ENCODE measurements at places on chromosomes 12 and 14.

DNA sequence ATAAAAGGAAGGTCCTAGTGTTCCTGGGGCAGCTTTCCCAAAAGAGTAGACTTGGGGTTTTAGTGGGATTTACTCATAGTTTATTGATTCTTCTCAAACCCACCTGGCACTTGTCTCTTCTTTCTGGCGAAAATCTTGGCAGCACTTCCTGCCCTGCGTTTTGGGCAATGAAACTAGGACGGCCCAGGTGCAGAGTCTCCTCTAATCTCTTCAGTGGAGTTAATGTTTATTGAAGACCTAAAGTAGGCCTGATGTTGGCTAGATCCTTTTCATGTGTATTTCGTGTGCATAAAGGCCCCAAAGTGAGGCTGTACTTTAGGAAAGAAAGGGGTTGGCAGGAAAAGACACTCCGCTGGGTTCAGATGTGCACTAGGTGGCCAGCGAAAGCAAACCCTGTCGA, 5.1 kb downstream of the WNT5B start:
- no peak for DNase-seq

GRCh38 chr14:68418174-68419118, 374.4 kb downstream of the ZFP36L1 start:
- no peak for DNase-seq

DNA sequence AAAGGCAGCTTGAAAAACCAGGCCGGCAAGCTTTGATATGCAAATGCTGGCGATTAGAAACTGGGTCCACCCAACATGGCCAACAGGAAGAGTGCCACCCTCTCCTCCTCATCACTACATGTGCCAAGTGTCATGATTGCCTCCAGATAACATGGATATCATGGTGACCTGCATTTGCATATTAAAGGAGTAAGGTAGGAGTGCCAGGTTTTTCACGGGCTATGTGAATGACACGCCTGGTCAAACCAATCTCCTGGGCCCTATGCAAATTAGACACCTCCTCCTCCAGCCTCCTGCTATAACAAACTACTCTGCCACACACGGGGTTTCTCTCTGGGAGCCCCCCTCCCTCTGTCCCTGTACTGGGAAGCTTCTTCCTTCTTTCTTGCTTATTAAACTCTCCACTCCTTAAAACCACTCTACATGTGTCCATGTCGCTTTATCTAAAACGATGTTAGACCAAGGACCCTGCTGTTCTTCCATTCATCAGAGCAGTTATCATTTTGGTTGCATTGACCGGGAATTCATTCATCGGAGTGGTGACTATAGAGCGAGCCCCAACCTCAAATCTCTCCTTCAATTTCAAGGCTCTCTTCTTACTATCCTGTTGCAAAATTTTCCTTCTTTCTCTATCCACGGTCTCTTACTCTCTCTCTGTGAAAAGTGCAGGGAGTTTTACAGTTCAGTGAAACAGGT, 27.5 kb downstream of the APOBEC1 start:
- no peak for DNase-seq

GRCh38 chr14:25041898-25042297, 8.0 kb downstream of the STXBP6 start:
- DNase-seq = no peak

DNA sequence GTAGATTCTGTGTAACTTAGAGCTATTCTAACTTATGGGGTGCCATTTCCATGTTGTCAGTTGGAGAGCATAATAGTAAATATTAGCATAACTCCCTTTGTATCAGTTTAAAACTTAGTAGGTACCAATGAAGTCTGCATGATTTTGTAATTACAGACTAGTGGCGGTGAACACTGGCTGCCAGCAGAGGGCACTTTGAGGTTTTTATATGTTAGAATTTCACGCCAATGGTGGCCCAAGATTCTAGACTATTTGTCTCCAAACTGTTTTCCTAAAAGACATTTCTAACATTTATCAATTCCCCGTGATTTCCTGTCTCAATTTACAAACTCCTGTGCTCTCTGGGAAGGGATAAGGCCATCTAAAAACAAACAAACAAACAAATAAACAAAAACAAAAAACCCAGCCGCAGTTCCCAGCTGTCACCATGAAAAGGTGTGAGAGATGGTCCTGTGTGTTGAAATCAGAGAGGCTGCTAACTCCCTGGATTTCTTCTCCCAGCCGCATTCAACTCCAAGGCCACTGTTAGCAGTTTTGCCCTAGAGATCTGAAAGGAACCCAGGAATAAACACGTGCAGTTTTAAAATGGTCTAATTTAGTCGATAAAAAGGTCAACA, 57.6 kb downstream of the BRMS1L start:
- DNase-seq = peak; percentile 2

- no peak for DNase-seq
These were observed 5.4 kb downstream of the TMBIM4 start for GRCh38 chr12:66164349-66164821.

GRCh38 chr12:44294649-44295048, 458.8 kb downstream of the TMEM117 start:
- DNase-seq = no peak

DNA sequence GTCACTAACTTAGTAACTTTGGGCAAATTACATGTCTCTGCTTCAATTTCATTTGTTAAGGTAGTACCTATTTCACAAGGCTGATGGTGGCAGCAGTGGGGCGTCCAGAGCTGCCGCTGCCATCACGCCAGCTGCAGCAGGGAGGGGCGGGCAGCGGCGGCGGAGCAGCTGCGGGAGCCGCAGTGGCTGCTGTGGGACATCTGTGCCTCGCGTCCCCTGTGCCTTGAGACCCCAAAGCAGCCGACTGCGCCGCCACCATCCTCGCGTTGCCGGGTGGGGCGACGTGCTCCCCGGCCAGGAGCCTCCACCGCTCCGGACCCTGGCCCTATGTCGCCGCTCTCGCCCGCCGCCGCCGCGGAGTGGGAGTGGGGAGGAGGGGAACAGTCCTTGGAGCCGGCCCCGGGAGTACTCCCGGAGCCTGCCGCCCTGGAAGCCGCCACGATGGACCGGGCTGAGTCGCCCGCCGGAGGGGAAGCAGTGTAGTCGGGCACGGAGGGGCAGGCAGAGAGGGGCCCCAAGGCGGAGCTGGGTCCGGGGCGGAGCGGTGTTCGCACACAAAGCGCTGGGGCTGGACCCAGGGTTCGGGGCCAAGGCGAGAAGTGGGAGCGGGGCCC, 51.4 kb downstream of the A2M start:
- peak; percentile 53 for DNase-seq

DNA sequence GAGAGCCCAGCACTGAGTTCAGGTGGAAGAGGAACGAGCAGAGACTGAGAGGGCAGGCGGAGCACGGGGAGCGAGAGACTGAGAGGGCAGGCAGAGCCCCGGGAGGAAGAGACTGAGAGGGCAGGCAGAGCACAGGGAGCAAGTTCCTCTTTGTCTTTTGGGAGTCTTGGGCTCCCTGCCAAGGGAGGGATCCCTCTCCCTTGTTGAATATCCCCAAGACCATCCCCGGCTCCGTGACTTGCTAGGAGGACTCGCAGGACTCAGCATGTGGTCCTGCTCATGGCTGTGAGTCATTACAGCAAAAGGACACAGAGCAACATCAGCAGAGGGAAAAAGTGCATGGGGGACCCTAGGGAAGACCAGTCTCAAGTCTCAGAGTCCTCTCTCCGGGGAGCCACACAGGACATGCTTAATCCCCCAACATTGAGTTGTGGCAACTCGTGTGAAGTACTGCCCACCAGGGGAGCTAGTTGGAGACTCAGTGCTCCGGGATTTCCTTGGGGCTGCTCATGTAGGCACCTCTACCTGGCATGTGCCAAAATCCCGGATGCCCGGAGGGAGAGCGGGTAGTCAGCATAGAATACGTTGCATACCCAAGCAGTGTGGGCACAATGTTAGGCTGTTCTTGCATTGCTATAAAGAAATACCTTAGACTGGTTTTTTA, 81.0 kb downstream of the CCDC92 start:
- no peak for DNase-seq

DNA sequence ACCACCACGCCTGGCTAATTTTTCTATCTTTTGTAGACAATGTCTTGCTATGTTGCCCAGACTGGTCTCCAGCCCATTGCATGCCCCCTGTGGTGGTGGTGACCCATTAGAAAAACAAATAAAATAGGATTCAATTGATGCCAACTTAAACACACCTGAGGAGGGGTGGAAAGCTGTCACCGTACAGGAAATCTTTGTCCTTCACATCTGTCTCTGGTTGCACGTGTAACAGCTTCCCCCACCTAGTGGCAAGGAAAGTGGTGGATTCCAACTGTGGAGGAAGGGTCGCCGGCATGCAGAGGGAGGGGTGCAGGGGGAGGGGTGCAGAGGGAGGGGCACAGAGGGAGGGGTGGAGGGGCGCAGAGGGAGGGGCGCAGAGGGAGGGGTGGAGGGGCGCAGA, 26.1 kb upstream of the GPR68 start:
- DNase-seq = no peak

- peak; percentile 51 for DNase-seq
These were observed at the start of gene HOXC5 for GRCh38 chr12:54032627-54033100. TSS of gene HOXC5 (plus strand) at chr12:54033050. CDS start at chr12:54033123, 73 bp downstream.

- DNase-seq = no peak
These were observed 29.1 kb downstream of the GPR68 start for GRCh38 chr14:91215381-91215780.

DNA sequence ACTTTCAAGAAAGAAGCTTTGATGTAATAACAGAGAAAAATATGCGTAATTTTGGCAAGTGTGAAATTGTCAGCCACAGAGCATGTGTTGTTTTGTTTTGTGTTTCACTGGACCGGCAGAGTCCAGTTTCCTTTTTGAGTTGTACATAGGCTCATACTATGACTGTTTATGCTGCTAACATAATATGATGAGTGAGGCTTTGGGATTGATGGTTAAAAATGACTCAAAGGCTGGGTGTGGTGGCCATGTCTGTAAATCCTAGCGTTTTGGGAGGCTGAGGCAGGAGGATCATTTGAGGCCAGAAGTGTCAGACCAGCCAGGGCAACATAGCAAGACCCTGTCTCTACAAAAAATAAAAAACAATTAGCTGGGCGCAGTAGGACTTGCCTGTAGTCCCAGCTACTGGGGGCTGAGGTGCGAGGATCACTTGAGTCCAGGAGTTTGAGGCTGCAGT, 487.9 kb downstream of the PCNX1 start:
- no peak for DNase-seq

DNA sequence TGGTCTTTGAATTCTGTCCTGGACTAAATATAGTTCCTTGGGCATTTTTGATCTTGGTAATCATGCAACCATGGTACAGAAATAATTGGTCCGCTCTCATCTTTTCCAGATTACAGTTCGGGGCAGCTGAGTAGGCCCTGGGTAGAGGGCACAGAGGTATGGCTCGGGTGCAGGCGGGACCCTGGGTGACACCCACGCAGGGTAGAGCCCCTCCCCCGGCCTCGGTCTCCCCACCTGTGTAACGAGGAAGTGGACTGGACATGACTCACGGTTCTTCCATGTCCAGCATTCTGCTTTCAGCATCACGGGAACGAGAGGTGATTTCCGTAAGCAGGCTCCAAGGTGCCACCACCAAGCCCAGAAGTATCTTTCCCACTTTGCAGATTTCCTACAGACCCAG, 91.0 kb upstream of the DIO3 start:
- no peak for DNase-seq

DNA sequence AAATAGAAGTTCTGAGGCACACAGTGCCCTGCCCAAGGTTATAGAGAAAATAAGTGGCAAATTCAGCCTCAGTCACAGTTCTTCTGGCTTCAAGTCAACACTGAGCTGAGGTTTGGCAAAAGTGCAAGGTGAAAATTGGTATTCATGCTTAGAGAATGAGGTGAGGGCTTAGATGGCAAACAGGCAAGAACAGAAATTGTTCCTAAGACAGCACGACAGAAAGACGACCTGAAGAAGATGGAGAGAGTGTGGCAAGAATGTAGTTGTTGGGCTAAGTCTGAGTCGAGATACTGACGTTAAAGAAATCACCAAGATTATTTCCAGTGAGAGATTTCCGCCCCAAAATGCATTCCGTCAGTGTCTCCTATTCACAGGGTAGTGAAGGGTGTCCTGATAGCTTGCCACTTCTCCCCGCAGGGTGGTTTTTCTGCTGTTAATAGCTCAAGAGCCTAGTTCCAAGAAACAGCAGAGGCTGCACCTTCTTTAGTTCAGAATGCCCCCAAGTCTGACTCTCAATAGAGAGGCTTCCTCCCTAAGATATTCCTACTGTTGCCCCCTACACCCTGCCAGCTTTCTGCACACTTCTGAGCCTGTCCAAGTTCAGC, 260.8 kb upstream of the AMIGO2 start:
- no peak for DNase-seq

- no peak for DNase-seq
These were observed 111.2 kb downstream of the LGMN start for GRCh38 chr14:92637228-92637627.

- DNase-seq = no peak
These were observed 338.2 kb upstream of the DDHD1 start for GRCh38 chr14:53491256-53491883.

DNA sequence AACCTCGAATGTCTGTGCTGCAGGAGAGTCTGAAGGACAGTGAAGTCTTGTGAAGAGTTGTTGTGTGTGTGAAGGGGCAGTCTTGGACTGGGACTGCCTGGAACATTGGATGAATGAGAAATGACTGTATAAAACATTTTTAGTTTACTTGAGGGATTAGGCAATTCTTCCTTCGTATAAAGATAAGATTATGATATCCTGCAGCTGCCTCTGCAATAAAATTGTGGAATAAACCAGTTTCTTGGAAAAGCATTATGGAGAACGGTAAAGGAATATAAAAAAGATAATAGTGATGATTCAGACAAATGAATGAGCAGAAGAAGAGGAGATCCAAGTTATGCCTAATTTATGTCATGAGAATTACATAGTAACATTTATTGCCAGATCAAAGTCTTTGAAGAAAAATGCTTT, 30.9 kb upstream of the LUM start:
- no peak for DNase-seq

- DNase-seq = no peak
These were observed 428.1 kb downstream of the ZFP36L1 start for GRCh38 chr14:68364792-68365192.

GRCh38 chr14:49159081-49159480, 427.1 kb downstream of the RPS29 start:
- DNase-seq = no peak
